ENCODE measurements at places on chromosomes 3 and 15.

DNA sequence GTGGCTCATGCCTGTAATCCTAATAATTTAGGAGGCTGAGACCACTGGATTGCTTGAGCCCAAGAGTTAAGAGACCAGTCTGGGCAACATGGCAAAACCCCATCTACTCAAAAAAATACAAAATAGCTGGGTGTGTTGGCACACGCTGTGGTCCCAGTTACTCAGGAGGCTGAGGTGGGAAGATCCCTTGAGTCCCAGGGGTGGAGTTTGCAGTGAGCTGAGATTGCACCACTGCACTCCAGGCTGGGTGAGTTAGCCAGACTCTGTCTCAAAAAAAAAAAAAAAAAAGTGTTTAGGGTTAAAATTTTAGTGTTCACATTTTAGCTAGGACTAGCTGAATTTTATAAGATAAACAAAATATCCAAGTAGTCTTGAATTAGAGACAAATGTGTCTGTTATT is 1340.1 kb upstream of the EPHA6 start:
- no peaks in the 10 kb centered on the region for H3K27me3 ChIP-seq
- H3K27ac ChIP-seq: no peak overlapping the region
- DNase-seq: no peak
- H3K36me3 ChIP-seq: no peaks in the 10 kb centered on the region
- no peak overlapping the region for H3K4me3 ChIP-seq
- H3K4me1 ChIP-seq: peaks cover 10% of the 10 kb centered on the region

DNA sequence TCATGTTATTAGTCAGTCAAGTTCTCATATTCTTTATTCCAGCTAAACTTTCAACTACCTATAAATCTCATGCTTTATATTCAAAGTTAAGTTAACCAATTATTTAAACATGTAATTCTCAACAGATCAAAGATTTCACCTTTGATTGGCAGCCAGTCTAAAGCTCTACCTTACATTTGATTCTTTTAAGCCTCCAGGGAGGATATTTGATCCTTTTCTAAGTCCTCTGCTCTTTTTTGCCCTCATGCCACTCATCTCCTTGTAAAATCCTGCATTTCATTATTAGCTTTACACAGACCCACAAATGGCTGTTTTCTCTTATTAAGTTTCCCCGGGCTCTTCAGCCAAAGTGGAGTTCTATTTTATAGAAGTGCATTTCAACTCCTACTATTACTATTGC is 134.1 kb downstream of the NLGN1 start:
- H3K36me3 ChIP-seq: peaks cover 4% of the 10 kb centered on the region
- no peak overlapping the region for H3K27ac ChIP-seq
- no peak overlapping the region for H3K4me3 ChIP-seq

DNA sequence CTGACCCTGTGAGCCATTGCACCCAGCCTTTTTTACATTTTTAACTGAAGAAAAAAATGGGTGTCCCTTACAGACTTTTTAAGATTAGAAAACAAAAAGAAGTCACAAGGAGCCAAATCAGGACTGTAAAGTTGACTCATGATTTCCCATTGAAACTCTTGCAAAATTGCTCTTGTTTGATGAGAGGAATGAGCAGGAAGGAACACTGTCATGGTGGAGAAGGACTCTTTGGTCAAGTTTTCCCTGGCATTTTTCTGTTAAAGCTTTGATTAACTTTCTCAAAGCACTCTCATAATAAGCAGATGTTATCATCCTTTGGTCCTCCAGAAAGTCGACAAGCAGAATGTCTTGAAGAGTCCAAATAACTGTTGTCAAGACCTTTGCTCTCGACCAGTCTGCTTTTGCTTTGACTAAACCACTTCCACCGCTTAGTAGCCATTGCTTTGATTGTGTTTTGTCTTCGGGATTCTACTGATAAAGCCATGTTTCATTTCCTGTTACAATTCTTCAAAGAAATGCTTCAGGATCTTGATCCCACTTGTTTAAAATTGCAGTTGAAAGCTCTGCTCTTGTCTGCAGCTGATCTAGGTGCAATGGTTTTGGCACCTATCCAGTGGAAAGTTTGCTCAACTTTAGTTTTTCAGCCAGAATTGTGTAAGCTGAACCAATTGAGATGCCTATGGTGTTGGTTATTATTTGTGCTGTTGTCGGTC is 369.4 kb downstream of the MAGI1 start:
- no peak overlapping the region for H3K27ac ChIP-seq
- peaks cover 22% of the 10 kb centered on the region for H3K4me1 ChIP-seq
- no peaks in the 10 kb centered on the region for H3K36me3 ChIP-seq
- no peak for DNase-seq

DNA sequence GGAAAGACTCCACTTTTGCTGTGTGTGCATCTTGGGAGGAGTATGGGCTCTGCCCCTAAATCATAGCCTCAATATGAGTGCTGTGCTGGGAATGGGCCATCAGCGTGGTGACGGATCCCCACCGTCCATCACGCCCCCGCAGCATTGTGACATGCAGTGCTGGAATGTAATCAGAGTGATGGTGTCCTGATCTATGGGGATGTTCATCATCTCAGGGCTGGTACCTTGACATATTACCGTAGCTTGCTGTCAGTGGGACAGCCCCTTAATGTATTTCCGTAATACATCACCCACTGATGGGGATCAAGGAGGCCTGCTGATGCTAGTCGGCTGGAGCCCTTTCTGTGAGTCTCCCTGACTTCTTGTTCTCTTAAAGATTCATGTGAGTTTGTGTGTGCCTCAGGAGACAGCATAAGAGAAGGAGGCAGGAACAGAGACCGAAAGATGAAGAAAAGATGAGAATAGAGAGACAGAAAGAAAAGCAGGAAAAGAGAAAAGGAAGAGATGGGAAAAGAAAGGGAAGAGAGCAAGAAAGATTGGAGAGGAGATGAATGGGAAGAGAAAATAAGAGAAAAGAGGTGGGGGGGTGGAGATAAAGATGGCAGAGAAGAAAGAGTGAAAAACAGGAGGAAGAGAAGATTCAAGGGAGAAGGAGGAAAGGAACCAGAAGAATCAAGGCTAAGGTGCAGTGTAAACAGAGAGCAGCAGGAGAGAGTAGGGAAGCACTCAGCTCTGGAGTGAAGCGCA is 183.7 kb downstream of the RPLP1 start:
- H3K4me3 ChIP-seq: no peak overlapping the region
- peaks cover 4% of the 10 kb centered on the region for H3K4me1 ChIP-seq
- peaks cover 83% of the 10 kb centered on the region for H3K27me3 ChIP-seq

DNA sequence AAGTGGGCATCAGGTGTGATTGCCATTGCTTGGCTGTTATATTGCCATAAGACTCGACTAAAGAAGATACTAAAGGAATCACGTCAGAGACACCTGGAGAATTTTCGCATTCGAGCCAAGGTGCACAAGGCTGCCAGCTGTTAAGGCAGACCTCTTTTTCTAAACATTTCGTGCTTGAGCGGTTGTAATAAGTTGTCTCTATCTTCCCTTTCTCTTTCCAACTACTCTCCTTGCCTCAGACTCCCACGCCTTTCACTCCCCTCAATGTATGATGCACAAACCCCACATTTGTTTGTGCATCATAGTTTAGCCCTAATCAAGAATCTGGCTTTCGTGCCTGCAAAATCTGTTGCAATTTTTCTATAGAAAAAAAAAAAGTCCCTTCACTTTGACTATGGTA is 118.0 kb downstream of the IQCH start:
- H3K4me1 ChIP-seq: peaks cover 4% of the 10 kb centered on the region
- H3K27ac ChIP-seq: no peak overlapping the region
- peaks cover 16% of the 10 kb centered on the region for H3K27me3 ChIP-seq

- H3K36me3 ChIP-seq: peaks cover 2% of the 10 kb centered on the region
- H3K4me1 ChIP-seq: peaks cover 19% of the 10 kb centered on the region
- H3K4me3 ChIP-seq: no peak overlapping the region
- no peaks in the 10 kb centered on the region for H3K27me3 ChIP-seq
Measured at GRCh38 chr3:138394686-138395085, 39.7 kb upstream of the ESYT3 start.

DNA sequence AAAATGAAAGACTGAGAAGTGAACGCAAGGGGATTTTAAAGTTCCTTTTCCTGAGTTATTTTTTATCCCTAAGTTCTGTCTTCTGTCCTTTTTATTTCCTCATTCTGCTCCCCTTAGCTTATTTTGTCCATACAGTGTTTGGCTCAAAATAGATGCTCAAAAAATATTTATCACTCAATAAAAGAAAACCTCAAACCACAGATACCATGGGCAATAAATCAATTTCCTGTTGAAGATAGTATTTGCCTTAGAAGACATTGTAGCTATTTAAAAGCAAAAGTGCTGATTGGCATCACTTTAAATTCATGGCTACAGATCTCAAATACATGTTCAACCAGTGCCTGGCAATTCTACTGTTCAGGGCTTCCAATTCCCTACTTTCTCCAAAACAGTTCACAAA is 316.5 kb upstream of the ADAMTS9 start:
- H3K4me1 ChIP-seq: peaks cover 39% of the 10 kb centered on the region
- no peaks in the 10 kb centered on the region for H3K27me3 ChIP-seq
- H3K27ac ChIP-seq: peak overlapping the region; percentile 27
- DNase-seq: no peak
- no peaks in the 10 kb centered on the region for H3K36me3 ChIP-seq

DNA sequence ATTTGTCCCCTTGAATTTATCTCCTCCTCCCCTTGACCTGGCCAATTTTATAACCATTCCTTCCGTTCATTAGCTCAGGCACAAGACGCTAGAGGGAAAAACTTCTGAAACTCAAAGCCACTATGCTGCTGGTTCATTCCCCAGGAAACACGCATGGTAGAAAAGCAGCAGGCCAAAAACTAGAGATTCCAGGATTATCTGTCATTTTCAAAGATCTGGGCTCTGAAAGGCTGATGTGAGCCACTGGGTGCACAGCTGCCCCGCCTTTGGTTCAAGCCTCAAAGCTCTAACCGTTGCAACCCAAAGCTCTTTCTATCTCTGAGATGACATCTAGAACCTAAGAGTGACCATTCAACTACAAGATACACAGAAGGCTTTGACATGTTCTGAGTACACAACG is 6.1 kb downstream of the ANP32A start:
- peaks cover 54% of the 10 kb centered on the region for H3K4me1 ChIP-seq
- H3K4me3 ChIP-seq: no peak overlapping the region
- no peaks in the 10 kb centered on the region for H3K36me3 ChIP-seq
- DNase-seq: no peak

DNA sequence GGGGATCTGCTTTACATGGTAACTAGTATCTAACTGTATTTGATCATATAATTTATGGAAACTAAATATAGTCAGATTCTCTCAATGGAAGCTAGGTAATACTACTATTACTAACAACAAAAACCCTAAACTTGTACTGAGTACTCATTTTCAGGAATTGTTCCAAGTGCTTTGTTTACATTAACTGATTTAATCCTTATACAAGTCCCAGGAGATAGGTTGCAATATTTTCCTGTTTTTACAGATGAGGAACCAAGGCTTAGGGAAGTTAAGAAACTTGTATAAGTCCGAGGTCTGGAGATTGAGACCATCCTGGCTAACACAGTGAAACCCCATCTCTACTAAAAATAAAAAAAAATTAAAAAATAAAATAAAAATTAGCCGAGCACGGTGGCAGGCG is 7.5 kb upstream of the MTHFS start:
- no peak for DNase-seq
- no peaks in the 10 kb centered on the region for H3K27me3 ChIP-seq
- peaks cover 11% of the 10 kb centered on the region for H3K4me1 ChIP-seq

DNA sequence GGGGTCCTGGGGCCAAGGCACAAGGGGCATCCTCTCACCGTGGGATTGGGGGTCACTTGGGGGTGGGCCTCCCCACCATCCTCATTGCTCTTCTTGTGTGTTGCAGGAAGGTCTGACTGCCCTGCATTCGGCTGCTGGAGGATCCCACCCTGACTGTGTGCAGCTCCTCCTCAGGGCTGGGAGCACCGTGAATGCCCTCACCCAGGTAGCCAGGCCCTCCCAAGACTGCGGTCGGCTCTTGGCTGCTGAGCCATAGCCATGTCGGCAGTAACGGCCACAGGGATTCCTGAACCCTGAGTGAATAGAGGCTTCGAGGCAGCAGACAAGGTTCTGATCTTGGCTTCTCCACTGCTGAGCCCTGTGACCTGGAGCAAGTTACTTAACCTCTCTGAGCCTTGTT is 19.7 kb downstream of the ANKDD1A start:
- H3K4me1 ChIP-seq: no peaks in the 10 kb centered on the region
- H3K27me3 ChIP-seq: no peaks in the 10 kb centered on the region
- H3K4me3 ChIP-seq: no peak overlapping the region
- H3K27ac ChIP-seq: no peak overlapping the region
- no peak for DNase-seq
- H3K36me3 ChIP-seq: no peaks in the 10 kb centered on the region

GRCh38 chr15:89192136-89192535 is 29.2 kb downstream of the RLBP1 start:
- DNase-seq: no peak
- H3K36me3 ChIP-seq: peaks cover 17% of the 10 kb centered on the region
- H3K4me1 ChIP-seq: peaks cover 5% of the 10 kb centered on the region
- H3K27ac ChIP-seq: no peak overlapping the region

DNA sequence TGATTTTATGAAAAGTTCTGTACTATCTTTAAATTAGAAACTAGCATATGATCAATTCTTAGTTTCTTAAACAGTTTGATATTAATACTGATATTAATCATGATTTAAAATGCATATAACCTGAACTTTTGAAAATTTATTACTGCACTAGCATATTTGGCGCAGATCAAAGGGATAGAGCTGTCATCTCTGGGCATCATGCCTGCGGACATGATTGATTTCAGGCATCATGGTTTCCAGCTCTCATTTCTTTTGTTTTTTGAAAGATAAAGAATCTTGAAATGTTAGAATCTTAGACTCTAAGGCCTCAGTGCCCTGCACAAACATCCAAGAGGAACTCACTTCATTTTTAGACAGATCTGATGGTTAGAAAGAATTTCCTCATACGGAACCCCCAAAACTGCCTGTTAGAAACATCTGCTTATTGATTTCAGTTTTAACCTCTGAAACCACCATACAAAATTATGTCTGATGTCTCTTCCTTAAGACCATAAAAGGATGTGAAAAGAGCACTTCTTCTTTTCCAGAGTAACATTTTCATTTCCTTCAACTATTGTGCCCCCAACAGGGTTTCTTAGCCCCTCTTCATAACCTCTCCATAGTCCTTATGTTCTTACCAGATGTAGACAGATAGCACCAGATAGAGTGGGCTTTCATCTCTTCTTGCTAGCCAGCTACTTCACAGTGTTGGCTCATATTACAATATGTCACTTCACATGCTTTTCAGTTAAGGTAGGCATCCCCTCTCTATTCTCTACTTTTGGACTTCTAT is 110.8 kb downstream of the BBX start:
- no peak for DNase-seq
- H3K27me3 ChIP-seq: no peaks in the 10 kb centered on the region
- no peaks in the 10 kb centered on the region for H3K36me3 ChIP-seq

- H3K4me3 ChIP-seq: no peak overlapping the region
- H3K27me3 ChIP-seq: peaks cover 2% of the 10 kb centered on the region
- peaks cover 19% of the 10 kb centered on the region for H3K4me1 ChIP-seq
- no peaks in the 10 kb centered on the region for H3K36me3 ChIP-seq
- no peak overlapping the region for H3K27ac ChIP-seq
- DNase-seq: no peak
Measured at GRCh38 chr3:33795131-33795530, 3.3 kb upstream of the PDCD6IP start.
